ENCODE measurements at places on chromosomes 12 and 14.

GRCh38 chr14:50776522-50776921 lies 54.4 kb downstream of the NIN start:
- DNase-seq: no peak

DNA sequence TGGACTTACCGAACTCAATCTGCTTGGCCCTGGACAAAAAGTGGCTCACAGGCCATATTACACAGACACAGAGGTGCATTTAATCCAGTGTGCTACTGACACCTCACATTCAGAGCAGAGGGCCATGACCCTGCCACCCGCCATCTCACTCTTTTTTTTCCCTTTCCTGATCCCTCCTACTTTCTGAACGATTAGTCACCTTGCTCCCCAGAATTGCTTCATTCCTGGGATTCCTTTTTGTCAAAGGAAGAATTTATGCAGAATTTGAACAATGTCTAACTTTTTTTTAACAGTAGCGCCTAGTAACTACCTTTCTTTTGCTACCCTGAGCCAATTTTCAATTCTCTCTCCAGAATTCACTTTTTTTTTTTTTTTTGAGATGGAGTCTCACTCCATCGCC lies 4.6 kb downstream of the PKP2 start:
- DNase-seq: no peak

- peak; percentile 21 for DNase-seq
Measured at GRCh38 chr14:91067186-91067585, 6.7 kb upstream of the RPS6KA5 start.

GRCh38 chr12:13205809-13206559 lies 9.5 kb downstream of the EMP1 start:
- peak; percentile 38 for DNase-seq

GRCh38 chr14:39229222-39229543 lies 4.5 kb upstream of the MIA2 start:
- DNase-seq: peak; percentile 62

GRCh38 chr14:22152161-22152870 lies 436.7 kb downstream of the DAD1 start:
- DNase-seq: no peak

- no peak for DNase-seq
Measured at GRCh38 chr12:123961585-123962345, 10.9 kb downstream of the CCDC92 start.

Data from stimulated activated naive CD4-positive, alpha-beta T cell treated with Interleukin-2 at 50 U/mL for 16 hours (primary cell).